PC-9 (cell line): ENCODE measurements at places on chromosomes 2 and 18. TPM values are rescaled to one million over a fixed set of nuclear protein-coding genes. Genes with fewer than 3 reads are reported as not detected.

DNA sequence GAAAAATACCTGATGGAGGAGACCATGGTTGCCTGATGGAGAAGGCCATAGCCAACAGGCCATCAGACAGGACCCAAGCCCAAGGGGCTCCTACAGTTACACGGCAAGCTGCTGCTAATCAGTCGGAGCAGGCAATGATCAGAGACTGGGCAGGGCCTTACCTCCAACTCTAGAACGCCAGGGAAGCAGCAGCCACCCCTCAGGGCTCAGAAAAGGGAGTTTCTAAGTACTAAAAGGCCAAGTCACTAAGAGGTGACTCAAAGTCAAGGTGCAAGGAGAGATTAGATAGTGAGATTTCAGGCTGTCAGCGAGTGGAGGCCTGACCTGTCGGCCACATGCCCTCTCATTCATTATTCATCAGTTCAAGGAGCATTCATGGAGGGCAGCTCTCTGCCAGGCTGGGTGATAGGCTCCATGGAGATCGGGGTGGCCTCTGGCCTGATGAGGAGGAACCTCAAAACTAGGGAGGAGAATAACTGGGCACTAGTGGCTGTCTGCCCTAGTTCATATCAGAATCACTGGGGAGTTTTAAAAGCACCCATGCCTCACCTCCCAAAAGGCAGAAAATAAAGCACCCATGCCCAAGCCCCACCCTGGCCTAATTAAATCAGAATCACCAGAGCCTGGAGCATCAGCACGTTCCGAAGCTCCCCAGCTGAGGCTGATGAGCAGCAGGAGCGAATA, 3.6 kb downstream of the VIL1 start:
- no peak for DNase-seq

- DNase-seq = no peak
These were observed 15.5 kb downstream of the TTC32 start for GRCh38 chr2:19886261-19886660.

DNA sequence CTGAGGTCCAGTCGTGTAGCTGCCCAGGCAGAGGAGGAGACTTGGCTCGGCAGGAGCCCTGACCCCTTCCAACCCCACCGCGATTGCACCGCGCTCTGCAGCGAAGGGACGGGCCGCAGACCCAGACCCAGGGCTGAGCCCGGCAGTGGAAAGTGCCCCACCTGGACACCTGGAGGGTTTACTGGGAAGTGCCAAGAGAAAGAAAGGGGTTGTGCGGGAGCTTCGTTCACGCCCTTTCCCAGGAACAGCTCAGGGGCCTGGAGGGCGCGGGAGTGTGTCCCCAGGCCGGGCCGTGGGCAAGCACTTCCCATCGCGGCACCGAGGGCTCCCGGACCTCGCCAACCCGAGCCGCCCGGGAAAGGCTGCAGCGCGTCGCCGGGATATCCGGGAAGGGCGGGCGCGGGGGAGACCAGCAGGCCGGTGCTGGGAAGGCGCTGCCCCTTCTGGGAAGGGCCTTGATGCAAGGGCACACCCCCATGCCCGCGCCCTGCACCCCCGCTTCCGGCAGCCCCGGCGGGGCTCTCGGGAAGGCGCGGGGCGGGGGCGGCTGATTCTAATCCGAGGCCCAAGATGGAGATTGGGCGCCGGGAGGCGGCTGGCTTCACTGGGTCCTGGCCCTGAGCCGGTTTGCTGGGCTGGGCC, 36.1 kb upstream of the MRPL33 start:
- DNase-seq = peak; percentile 81

GRCh38 chr18:22349317-22349898, 68.3 kb downstream of the CTAGE1 start:
- DNase-seq = no peak

- DNase-seq = no peak
These were observed 45.7 kb downstream of the GAD1 start for GRCh38 chr2:170862286-170862902.

Gene ALPI
- total RNA-seq = not detected in 2 replicates

Gene MEP1B
- total RNA-seq = not detected in 2 replicates

- no peak for DNase-seq
These were observed 65.7 kb upstream of the SERPINE2 start for GRCh38 chr2:224104668-224105386.

Gene POTEI
- not detected in 2 replicates for total RNA-seq

DNA sequence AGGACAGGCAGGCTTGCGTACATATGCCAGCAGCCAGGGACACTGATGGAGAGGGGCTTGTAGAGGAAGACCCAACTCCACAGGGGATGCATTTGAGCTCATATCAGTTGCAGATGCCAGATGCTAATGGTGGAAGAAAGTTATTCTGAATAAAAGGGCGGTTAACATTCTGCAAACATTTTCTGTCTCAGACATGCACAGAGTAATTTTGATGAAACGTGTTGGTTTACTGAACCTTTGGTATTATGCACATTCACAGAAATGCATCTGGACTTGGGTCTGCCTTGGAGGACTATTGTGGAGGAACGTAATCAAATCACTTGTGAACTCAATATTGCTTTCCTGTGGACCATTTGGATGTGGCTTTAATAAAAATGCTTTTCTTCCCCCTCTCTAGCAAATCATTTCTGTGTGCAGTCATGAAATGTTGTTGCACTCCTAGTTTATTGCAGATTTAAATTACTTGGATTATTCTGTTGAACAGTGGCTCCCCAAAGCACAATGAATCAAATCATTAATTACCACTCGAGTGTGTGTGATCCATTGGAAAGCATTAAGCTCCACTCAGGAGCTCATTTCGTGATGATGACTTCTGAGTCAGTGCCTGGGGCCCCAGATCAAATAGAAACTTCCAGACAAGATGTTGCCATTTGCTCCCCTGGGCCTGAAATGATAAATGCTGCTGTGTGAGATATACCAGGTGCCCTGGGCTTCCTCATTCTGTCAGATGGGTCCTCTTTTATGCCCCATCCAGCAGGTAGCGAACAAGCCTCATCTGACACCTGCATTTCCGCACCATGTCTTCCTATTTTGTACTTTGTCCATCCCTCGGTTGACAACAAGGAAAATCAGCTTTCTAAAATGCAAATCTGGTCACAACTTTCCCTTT, 697.0 kb upstream of the HS6ST1 start:
- DNase-seq = no peak

Gene STON1
- total RNA-seq = 1.4 and 1.7 TPM in 2 replicates
